ENCODE measurements at places on chromosomes 7 and 10. TPM values are rescaled to one million over a fixed set of nuclear protein-coding genes. Genes with fewer than 3 reads are reported as not detected.
A peak's percentile ranks its signal among the peaks of the same experiment; 100 is the strongest.

DNA sequence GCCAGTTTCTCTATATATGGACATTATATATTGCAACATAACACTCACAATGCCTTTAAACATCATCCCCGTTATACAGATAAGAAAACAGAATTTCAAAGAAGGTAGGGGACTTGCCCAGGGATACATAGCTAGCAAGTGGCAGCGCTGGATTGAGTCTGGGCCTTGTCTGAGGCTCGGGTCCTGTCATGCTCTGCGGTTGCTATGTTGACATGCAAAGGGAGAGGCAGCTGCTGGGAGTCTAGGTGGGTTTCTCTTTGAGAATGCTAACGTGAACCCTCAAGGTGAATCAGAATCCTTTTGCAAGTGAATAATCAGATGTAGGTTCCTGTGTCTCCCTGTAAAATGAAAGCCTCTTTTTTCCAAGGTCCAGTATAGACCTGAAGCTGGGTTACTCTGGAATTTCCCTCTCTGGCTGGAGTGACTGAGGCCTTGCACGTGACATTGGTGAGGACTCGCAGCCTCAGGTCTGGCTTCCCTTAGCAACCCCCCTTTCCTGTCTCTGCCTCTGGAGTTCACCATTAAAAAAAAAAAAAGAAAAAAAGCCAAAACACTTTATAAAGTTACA, 38.9 kb downstream of the TCF7L2 start:
- no peak for DNase-seq

- DNase-seq: no peak
These were observed 9.9 kb downstream of the ST7 start for GRCh38 chr7:116963234-116963633.

Gene FEZF1
- not detected for total RNA-seq

- no peak for DNase-seq
These were observed 284.8 kb downstream of the C7orf25 start for GRCh38 chr7:42627101-42627500.

Gene CRTAC1
- total RNA-seq: not detected

Gene ANKRD7
- 0.74 TPM for total RNA-seq

- DNase-seq: peak; percentile 50
These were observed 1.8 kb downstream of the ZMYND11 start for GRCh38 chr10:137031-137430.

Gene VGF
- not detected for total RNA-seq

Gene SAMD9
- 7.1 TPM for total RNA-seq

Gene PDCD11
- 41.2 TPM for total RNA-seq

- no peak for DNase-seq
These were observed 35.2 kb downstream of the KCNMA1 start for GRCh38 chr10:77602231-77602912.

DNA sequence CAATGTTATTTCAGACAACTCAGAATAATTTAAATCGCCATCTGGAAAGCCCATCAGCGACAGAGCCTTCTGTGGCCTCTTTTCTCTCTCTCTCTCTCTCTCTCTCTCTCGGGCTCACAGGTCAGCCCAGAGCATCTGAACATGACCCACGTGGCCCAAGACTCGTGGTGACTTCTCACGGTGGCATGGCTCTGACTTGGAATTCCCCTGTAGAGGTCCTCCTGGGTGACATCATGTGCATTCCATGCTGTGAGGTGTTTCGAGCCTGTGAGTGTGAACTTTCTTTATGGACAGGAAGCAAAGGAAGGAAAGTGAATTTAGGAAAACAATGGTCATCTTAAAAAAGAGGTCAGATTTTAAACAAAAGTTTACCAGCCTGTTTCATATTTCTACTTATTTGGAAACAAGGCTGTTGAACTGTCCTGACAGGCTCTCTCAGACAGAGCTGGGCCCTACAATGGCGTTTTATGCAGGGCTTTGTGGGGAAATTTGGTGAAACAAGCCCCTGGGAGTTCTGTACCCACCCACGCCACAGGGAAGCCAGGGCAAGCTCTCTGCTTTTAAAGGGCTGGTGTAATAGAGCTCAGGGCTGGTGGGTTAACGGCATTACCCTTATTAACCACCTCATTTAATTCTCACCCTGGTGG, 359.7 kb upstream of the ZNF32 start:
- DNase-seq: no peak

- no peak for DNase-seq
These were observed 146.2 kb downstream of the ZFAND4 start for GRCh38 chr10:45526309-45526905.

GRCh38 chr7:55188590-55189138, 169.8 kb downstream of the EGFR start:
- DNase-seq: no peak

- no peak for DNase-seq
These were observed 11.1 kb upstream of the LRRC27 start for GRCh38 chr10:132320654-132321469.

Gene MEOX2
- total RNA-seq: not detected

- no peak for DNase-seq
These were observed 578.8 kb upstream of the C7orf33 start for GRCh38 chr7:148011753-148012152.

- DNase-seq: no peak
These were observed 1212.4 kb downstream of the SORCS1 start for GRCh38 chr10:105952153-105952552.

- DNase-seq: no peak
These were observed 29.2 kb downstream of the TFAM start for GRCh38 chr10:58414270-58415041.

GRCh38 chr10:68111584-68111983, 2.3 kb downstream of the MYPN start:
- no peak for DNase-seq

Gene HYAL4
- total RNA-seq: 0.48 TPM

Gene FAM25A
- not detected for total RNA-seq

DNA sequence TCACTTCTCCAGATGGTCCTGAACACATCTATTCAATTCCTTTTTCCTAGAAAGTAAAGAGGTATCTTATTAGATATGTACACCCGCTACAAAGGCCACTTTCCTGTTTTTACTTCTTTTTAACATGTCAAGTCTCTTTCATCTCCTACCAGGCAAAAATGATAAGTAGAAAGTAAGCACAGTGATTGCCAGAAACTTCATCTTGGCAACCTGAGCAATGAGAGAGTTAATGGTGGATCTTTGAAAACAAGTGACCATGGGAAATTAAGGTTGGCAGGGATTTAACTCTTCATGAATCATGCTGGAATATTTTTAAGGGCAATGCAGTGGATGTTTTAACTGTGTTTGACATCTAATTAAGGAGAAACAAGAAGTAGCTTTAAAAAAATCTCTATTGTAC, 2.7 kb downstream of the SEMA3A start:
- DNase-seq: no peak

Gene BICC1
- not detected for total RNA-seq

Gene SKIDA1
- total RNA-seq: 0.23 TPM

Gene AQP1
- 0.72 TPM for total RNA-seq

GRCh38 chr7:79401254-79401653, 52.2 kb downstream of the MAGI2 start:
- no peak for DNase-seq

Gene GIGYF1
- total RNA-seq: 53.2 TPM

DNA sequence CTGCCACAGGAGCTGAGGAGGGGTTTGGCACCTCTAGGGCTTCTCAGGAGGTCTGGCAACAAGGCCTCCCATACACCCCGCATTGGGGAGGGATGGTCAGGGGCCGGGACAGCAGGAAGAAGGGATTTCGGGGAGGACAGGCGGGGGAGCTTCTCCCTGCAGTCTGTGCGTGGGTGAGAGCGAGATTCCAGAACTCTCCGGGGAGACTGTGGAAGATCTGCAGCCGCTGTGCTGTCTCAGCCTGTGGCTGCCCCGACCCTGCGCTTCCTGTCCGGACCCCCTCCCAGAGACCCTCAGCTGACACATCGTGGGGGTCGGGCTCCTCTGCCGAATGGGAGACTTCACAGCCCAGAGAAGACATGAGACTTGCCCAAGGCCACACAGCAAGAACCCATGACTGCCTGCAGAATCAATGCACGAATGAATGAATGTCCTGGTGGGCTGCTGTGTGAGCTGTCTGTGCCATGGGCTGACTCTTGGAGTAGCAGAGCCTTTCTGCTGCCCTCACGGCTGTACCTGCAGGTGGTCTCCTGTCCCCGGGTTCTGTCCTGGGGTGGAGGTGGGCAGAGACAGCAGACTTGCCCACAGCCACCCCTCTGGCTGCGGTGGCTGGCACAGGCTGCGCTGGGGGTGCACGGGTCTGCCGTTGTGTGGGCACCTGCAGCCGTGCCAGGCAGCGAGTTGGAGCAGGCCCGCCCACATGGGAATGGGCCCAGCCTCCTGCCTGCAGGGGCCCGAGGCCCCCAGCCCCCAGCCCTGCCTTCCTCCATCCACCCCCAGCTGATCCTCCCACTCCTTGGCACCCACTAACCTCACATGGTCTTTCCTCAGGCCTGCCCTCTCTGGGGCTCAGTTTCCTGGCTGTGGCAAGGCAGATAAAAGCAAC, 16.3 kb upstream of the LFNG start:
- DNase-seq: no peak

Gene PTN
- not detected for total RNA-seq

Gene MTG1
- 58.0 TPM for total RNA-seq

DNA sequence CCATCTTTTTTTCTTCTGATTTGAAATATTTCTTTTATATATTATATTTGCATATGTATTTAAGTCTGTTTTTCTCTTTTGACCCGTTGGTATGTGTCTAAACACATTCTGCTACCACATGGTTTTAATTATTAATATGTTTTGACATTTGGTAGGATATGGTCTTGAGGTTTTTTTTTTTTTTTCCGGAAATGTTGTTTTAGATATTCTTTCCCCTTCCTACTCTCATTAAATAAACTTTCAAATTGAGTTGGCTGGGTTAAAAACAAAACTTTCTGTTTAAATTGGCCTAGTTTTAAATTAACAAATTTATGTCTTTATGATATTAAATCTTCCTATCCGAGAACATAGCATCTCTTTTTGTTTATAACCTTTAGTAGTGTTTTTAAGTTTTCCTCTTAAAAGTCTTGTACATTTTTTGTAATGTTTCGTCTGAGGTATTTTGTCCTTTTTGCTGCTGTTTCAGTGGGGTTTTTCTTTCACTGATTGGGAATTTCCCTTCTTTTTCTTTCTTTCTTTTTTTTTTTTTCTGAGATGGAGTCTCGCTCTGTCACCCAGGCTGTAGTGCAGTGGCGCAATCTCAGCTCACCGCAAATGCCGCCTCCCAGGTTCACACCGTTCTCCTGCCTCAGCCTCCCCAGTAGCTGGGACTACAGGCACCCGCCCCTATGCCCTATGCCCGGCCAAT, 25.4 kb downstream of the STAM start:
- peak; percentile 47 for DNase-seq

GRCh38 chr7:50303335-50304128, 984 bp upstream of the IKZF1 start:
- DNase-seq: peak; percentile 60

Gene SLC13A1
- not detected for total RNA-seq

Gene TEX47
- not detected for total RNA-seq

GRCh38 chr10:110914431-110914830, 4.5 kb downstream of the BBIP1 start:
- DNase-seq: no peak

DNA sequence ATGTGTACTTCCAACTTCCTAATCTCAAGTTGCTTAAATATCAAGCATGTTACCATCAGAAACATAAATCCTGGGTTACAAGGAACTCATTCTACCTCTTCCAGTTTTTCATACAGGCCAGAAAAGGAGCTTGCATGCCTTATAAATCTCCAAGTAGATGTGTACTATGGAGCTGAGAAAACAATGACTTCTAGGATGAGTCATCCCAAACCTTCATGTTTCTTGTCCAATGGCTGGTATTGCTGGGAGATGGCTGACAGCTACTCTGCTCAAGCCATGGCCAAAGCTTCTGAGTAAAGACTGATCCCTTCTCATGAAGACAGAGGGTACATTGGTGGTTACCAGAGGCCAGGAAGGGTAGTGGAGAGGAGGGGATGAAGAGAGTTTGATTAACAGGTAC, 8.6 kb downstream of the RAPGEF5 start:
- no peak for DNase-seq

Measured in activated T-cell treated with anti-CD3 and anti-CD28 coated beads, Interleukin-2, amount 50 U/mL, for 72 hours (primary cell).